ENCODE measurements at places on chromosomes 4 and X. TPM values are rescaled to one million over a fixed set of nuclear protein-coding genes. Genes with fewer than 3 reads are reported as not detected.

DNA sequence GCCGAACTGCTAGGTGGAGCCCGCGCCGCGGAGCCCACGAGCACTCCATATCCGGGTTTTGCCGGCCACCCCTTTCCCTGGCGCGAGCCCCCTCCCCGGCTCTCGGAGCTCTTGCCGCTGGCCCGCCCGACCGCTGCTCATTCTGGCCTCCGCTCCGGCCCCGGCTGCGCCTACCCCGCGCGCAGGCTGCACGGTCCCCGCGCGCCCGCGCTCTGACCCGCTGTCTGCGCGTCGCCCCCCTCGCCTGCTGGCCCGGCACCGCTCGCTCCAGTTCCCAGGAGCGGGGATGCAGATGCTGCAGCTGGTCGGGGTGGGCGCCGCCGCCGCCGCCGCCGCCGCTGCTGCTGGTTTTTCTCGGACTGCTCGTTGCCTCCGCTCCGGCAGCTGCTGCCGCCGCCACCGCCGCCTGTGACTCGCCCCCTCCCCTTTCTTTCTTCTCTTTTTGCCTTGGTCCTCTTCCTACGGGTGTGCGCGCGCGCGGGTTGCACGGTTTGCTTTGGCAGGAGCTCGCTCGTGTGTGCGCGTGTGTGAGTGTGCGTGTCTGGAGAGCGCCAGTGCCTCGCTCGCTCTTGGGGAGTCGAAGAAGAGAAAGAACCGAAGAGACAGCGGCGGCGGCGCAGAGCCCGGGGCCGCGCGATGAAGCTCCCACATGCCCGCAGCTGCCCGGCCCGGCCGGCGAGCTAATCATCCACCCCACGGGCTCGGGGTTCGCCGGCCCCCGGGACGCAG, at the start of gene ADGRL3:
Gene ADGRL3 (plus strand): TSS at position 140 of the 729 bp plus-strand sequence.
- H3K36me3 ChIP-seq: no peaks in the 10 kb centered on the region
- H3K4me3 ChIP-seq: peak within 1 kb of the TSS; percentile 29
- peaks cover 38% of the 10 kb centered on the region for H3K27me3 ChIP-seq
- no peak within 1 kb of the TSS for H3K27ac ChIP-seq
- no peaks in the 10 kb centered on the region for H3K4me1 ChIP-seq

The UGT2A1 gene
- 0.09 TPM for total RNA-seq

DNA sequence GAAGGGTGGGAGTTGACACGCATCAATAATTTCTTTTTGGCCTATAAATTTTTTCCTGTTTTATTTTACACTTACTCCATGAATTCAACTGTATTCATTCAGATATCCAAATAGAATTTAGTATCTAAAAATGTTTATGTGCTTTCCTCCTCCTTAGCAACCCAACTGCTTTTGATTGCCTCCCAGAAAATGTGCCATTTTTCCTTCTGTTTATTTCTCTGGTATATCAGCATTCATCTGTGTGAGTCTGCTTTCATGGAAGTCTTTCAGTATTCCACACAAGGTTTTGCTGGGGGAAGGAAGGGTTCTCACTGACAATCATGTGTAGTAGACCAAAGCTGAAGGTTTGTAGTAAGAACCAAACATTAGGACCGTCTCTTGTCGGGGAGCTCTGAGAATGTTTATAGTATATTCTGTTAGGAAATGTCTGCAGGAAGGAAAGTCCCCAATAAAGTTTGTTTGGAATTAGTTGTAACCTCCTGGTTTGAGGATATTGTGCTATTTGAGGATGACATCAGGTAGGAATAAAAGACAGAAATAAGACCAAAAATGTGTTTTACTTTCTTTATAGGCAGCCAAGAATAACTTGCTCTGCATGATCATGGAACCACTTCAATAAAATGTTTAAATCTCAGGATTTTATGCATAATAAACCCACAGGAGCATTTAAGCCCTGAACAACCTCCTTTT, 673.6 kb upstream of the INTU start:
- no peak overlapping the region for H3K4me3 ChIP-seq
- DNase-seq: no peak
- no peaks in the 10 kb centered on the region for H3K4me1 ChIP-seq
- H3K36me3 ChIP-seq: no peaks in the 10 kb centered on the region

DNA sequence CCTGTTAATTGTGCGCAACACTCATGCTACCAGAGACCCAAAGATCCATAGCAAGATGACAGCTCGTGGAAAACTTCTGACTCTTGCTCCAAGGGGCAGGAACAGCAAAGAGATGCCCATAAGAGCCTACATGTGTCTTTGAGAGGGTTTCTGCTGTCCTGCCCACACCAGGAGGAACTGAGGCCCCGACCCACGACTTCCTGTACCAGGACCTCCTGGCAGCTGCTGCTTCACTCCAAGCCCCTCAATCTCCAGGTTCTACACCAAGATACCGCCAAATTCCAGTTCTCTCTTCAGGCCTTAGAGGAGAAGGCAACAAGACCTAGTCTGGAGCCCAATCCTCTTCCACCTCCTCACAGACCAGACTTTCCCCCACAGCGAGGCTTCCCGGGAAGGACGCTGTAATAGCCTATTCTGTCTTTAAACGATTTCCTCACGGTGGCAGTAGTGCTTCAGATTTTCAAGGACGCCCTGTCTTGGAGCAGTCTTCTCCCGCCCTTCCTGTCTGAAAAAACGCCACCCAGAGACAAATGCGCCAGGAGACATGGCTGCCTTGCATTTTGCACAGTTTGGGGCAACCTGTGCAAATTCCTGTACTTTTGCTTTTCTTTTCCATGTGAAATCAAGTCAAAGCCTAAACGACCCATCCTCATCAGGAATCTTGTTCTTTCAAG, 230.2 kb upstream of the STK26 start:
- H3K27me3 ChIP-seq: peaks cover 18% of the 10 kb centered on the region
- H3K4me3 ChIP-seq: no peak overlapping the region
- H3K36me3 ChIP-seq: peaks cover 4% of the 10 kb centered on the region
- peak; percentile 92 for DNase-seq
- H3K27ac ChIP-seq: peak overlapping the region; percentile 64

The SFRP2 gene
- total RNA-seq: 1.7 TPM

DNA sequence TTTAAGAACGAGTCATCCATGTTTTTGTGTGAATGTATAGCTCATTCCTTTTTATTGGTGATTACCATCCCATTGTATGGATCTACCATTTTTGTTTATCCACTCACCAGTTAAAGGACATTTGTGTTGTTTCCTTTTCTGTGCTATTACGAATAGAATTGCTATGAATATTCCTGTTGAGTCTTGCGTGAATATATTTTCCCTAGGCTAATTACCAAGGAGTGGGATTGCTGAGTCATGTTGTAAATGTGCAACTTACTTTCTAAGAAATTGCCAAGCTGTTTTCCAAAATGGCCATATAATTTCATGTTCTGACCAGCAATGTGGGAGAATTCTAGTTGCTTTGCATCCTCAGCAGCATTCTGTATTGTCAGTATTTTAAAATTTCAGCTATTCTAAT, 51.3 kb downstream of the YIPF6 start:
- no peak overlapping the region for H3K27ac ChIP-seq
- H3K27me3 ChIP-seq: no peaks in the 10 kb centered on the region
- H3K4me3 ChIP-seq: no peak overlapping the region
- H3K4me1 ChIP-seq: no peaks in the 10 kb centered on the region
- no peak for DNase-seq

DNA sequence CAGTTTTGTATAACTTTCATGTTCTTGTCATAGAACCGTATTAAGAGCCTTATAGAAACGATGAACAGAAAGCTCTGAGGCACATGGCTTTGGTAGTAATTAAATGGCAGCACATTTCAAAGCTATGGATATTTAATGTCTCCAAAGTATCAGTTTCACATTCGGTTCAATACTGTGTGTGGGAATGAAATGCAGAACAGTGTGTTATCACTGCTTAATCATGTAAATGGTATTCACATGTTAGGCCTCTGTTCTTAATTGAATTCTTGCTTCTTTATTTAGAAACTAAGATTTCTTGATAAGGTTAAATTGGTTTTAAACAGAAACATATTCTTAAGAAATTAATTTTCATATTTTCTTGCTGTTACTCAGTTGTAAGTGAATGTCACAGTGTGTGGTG, 701.0 kb upstream of the PITX2 start:
- no peak overlapping the region for H3K4me3 ChIP-seq
- H3K36me3 ChIP-seq: no peaks in the 10 kb centered on the region
- H3K27me3 ChIP-seq: no peaks in the 10 kb centered on the region
- no peaks in the 10 kb centered on the region for H3K4me1 ChIP-seq

GRCh38 chrX:47574076-47574546, 8.1 kb upstream of the TIMP1 start:
- peaks cover 8% of the 10 kb centered on the region for H3K36me3 ChIP-seq
- H3K27me3 ChIP-seq: peaks cover 8% of the 10 kb centered on the region
- H3K4me1 ChIP-seq: no peaks in the 10 kb centered on the region
